ENCODE measurements at places on chromosomes 3 and 15.
A peak's percentile ranks its signal among the peaks of the same experiment; 100 is the strongest.

- no peak for DNase-seq
Measured at GRCh38 chr3:99551520-99551919, 86.9 kb upstream of the COL8A1 start.

DNA sequence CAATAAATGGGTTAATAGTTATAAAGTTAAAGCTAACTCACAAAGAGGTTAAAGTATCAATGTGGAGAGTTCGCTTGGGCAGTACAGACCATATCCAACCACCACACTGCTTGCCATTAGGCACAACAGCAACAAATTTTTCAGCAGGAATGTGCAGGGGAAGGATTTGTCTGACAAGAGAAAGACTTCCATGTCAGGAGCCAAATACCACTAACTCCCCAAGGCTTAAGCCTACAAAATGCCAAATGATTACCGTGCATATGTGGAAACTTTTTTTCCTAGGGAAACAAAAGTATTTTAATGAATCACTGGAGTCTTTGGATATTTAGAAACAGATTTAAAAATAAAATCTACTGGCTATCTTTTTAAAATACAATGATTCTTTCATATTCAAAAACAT is 8.1 kb downstream of the VGLL3 start:
- no peak for DNase-seq

DNA sequence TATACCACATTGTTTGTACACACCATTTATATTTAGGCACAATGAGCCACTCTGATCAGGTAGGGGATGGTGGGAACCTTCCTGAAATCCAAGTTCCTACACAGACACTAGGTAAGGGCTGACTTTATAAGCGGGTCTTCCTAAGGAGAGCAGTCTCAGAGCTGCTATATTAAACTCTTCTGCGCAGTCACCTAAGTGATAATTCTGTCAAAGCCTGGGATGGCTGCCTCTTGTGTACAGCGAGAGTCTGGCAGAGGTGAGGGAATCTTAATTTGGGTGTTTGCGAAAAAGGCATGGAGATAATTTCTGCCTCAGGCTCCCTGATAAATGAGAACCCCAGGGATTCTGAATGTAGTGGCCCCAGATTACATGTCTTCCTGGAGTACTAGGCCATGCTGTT is 113.1 kb downstream of the EDEM1 start:
- no peak for DNase-seq

DNA sequence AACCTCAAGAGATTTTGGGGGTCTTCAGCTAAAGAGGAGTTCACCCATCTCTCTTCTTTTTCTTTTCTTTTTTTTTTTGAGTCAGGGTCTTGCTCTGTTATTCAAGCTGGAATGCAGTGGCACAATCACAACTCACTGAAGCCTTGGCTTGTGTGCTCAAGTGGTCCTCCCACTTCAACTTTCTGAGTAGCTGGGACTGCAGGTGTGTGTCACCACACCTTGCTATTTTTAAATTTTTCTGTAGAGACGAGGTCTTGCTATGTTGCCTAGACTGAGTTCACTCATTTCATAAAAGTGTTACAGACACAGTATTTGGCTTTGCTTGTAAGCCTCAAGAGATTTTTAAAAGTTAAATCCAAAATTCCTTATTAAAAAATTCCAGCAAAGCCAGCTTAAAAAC is 71.7 kb downstream of the OXSM start:
- DNase-seq = no peak

DNA sequence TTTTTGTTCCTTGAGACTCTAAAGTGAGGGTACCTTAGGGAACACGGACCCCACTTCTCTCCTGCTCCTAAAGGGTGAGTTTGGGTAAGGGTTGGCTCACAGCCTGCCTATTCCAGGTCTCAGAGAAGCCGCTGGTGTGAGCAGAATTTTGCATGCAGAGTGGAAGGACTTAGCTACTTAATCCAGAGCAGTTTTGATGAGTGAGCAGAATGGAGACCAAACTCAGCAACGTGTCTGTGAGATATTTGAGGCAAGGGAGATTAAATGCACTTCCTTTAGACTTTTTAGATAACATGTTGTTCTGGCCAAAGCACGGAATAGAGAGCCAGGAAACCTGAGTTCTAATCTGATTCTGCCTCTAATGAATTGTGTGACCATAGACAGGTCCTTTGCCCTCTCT is 5.1 kb downstream of the SLC24A1 start:
- DNase-seq = no peak

DNA sequence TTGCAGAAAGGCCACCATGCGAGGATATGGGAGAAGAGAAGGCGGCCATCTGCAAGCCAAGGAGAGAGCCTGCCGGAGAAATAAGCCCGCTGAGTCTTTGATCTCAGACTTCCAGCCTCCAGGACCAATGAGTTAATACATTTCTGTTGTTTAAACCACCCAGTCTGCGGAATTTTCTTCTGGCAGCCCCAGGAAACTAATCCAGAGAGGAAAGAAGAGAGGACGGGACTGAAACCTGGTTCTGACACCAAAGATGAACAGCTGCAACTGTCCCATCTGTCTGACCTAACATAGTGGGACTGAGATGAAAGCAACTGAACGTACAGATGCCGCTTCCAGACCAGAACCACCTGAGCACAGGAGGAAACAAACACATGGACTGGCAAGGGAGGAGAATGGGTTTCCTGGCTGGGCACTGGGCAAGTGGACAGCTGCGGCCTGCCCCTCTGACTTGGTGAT is 32.3 kb downstream of the VGLL4 start:
- no peak for DNase-seq

DNA sequence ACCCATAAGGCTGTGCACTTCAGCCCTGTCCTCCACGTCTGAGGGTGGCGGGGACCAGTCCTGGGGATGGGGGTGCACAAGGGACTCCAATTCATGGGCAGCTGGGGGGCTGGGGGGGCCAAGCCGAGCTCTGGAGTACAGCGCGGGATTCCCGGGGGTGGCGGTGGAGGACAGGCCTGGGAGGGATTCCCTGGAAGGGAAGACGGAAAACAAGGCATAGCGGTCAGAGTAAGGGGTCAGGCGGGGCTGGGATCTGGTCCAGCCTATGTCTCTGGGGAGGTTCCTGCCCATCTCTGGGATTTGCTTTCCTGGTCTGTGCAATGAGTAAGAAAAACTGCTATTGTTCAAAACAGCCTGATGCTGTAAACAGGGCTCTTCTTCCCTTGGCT is 8.1 kb upstream of the IGDCC3 start:
- DNase-seq = no peak

- no peak for DNase-seq
Measured at GRCh38 chr3:151639418-151639740, 94.3 kb upstream of the AADACL2 start.

- DNase-seq = no peak
Measured at GRCh38 chr3:4797201-4797705, 182.0 kb upstream of the BHLHE40 start.

GRCh38 chr3:44208568-44208967 is 33.1 kb upstream of the TOPAZ1 start:
- DNase-seq = no peak

- no peak for DNase-seq
Measured at GRCh38 chr15:67406257-67406861, 114.6 kb upstream of the C15orf61 start.

GRCh38 chr3:167929968-167930367 is 165.8 kb downstream of the GOLIM4 start:
- no peak for DNase-seq

- no peak for DNase-seq
Measured at GRCh38 chr3:161794551-161794950, 297.9 kb downstream of the OTOL1 start.

- DNase-seq = no peak
Measured at GRCh38 chr3:12882336-12883310, 41.3 kb upstream of the RPL32 start.

GRCh38 chr3:58706395-58707167 is 40.0 kb upstream of the FAM3D start:
- no peak for DNase-seq

DNA sequence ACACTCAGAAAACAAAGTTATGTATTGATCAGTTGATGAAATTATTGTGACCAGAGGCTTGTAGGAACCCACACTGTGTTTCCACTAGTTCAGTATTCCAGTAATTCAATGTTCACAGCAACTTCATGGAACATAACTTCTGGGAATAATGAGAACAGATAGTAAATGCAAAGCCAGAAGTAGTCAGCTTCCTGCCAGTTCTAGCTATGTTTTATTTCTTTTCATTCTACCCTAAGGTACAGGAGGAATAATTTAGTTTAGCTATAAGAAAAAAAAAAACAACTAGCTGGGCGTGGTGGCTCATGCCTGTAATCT is 48.6 kb downstream of the ARHGEF26 start:
- no peak for DNase-seq

DNA sequence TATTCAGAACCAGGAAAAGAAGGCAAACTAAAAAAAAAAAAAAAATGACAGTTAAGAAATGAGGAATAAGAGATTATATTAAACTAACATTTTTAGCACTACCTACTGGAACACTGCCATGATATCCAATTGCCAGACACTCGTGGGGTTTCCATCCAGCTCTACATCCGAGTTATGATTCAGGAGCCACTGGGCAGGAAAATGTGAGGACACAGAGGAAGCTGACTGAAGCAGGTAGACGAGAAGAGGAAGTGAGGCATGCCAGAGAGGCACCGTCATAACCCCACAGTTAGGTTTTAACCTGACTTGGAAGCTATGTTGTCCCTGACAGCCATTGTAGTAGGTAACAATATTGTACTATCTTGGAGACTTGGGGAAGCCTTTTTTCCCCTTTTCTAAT is 495.0 kb downstream of the NLGN1 start:
- no peak for DNase-seq

DNA sequence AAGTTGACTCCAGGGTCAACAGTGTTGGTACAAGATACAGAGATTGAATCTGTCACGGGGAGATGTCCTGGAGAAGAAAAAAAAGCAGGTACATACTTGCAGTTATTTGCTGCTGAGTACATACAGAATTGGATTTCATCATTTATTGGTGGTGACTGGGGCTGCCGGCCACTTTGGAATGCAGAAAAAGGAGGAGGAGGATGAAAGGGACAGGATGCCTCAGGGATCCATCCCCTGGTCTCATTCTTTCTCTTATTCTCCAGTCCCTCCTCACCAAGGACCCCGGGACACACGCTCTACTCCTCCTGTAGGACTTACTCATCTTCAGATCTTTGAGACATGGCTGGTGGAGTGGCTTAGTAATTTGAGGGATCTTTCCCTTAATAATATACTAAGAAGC is 30.0 kb upstream of the MEIS2 start:
- no peak for DNase-seq

DNA sequence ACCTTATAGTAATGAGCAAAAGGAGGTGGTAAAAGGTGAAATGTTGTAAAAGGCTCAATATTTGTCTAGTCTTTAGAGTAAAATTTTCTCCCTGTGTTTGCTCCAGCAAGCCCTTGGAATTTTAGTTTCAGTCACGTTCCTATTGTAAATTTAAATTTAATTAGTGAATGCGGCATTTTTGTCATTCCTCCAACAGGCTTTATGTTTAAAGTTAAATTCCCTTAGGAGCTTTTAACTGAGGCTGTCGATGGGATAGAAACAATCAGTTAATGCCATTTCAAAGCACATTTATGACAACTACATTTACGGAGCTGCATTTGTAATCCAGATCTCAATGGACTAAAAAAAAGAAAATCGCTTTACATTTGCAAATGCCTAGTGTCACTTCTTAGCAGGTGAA is 868 bp upstream of the GADL1 start:
- no peak for DNase-seq

DNA sequence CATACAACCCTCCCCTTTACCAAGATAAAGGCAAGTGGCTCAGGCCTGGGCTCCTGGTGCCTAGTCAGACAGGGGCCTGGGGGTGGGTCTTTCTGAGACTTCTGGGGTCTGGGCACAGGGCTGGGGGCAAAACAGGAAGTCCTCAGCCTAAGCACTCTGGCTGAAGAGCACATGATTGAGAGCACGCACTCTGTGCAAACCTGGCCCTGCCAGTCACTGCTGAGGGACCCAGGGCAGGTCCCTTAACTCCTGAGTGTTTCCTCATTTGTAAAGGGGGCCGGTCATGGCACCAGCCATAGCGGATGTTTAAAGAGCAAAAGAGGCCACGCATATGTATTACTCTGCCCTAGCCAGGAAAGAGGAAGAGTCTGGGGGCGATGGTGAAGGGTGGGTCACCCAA is 16.0 kb downstream of the TKT start:
- DNase-seq = no peak

DNA sequence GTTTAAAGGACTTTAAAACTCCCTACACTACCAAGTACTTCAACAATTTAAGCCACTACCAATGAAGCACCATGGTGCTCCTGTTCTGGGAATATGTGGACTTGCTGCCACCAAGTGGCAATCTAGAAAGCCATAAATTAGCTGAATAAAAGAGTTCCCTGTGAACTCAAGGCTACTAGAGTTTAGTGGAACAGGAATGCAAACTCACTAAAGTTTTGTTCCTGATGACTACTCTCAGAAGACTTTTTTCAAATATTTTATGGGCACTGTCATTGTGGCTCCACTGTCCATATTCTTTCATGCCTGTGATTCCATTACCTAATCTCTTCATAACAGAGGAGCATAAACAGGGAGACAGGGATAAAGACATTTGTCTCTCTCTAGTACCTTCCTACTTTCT is 63.9 kb downstream of the TMCC1 start:
- peak; percentile 52 for DNase-seq

DNA sequence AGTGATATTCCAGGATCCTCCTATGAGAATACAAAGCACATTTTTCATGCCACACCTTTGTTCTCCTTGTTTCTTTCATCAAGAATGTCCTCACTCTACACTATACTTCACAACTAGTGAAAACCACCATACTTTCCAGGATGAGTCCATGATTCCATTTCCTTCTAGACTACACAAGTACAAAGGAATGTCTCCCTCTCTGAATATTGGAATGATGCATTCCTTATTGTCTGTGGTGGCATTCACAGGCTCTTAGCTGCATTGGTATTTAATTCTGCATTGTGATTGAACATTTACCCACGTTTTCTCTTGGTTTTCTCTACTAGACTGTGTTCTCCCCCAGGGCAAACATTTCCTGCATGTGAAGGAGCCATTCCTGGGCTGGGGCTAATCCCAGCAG is 217.5 kb downstream of the RAP2B start:
- DNase-seq = no peak

DNA sequence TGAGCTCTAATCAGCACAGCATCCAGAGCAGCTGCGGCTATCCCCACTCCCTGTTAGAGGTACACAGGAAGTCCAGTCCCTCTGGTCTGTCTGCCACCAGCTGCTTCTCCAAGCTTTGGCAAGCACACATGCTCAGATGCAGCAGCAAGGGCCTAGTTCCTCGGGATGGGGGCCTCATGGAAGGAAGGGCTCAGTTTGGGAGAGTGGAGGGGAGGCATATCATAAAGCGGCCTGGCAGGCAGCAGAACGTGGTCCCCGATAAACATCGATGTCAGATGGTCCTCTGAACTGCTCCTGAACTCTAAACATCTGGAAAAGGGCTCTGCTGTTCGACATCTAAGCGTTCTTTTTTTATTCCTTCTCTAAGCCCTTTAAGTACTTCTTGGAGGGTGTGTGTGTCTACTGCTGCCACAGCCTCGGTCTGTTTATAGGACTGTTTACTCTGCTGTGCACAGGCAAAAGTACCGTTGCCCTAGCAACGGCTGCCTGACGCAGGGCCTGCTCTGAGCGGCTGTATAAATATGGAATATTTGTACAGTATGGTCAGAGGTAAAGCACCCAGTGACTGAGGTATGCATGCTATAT is 74.6 kb downstream of the PRICKLE2 start:
- DNase-seq = no peak
